ENCODE measurements at places on chromosomes 1 and 21. TPM values are rescaled to one million over a fixed set of nuclear protein-coding genes. Genes with fewer than 3 reads are reported as not detected.
A peak's percentile ranks its signal among the peaks of the same experiment; 100 is the strongest.

- DNase-seq, result no peak
Measured at GRCh38 chr1:31535561-31535960, 40.8 kb upstream of the TINAGL1 start.

The OR2L2 gene
- 0.73 TPM for total RNA-seq

DNA sequence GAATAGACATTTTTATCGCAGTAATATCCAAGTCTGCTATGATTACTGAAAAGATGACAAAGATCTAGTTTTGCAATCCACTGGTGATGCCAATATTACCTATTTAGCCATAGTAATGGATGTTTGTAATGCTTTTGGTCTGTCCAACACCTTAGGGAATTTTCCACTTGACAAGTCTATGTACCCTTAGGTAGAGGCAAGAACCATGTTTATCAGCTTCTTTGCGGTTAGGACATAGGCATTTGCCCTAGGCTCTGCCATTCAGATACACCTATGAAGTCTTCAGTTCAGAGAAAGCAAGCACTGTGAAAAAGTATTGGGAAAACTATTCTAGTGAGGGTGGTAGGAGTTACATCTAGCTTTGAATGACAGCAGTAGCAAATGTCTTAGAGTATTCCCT lies 40.2 kb upstream of the SLC35D1 start:
- no peak for DNase-seq

The GREM2 gene
- 0.16 TPM for total RNA-seq

DNA sequence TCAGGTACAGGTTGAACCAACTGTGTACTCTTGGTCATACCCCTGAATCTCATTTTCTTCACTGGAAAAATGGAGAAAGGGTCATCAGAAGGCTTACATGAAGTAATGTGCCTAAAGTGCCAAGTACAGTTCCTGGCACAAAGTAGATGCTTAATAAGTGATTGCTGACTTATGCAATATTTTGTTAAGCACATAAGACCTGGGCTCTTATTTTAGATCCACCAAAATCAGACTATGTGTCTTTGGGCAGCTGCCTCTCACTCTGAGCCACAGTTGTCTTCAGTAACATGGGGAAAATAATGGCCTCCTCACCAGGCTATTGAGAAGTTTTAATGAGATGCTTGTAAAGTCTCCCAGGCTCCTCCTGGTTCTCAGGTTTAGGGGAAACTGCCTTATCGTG lies 74.3 kb upstream of the TRABD2B start:
- no peak for DNase-seq

GRCh38 chr1:236520445-236521005 lies 3.3 kb upstream of the LGALS8 start:
- no peak for DNase-seq

GRCh38 chr1:160868141-160868540 lies 5.5 kb upstream of the CD244 start:
- DNase-seq, result no peak

GRCh38 chr1:214251354-214251753 lies 29.6 kb upstream of the SMYD2 start:
- DNase-seq, result no peak

The RCSD1 gene
- total RNA-seq, result 29.0 TPM

DNA sequence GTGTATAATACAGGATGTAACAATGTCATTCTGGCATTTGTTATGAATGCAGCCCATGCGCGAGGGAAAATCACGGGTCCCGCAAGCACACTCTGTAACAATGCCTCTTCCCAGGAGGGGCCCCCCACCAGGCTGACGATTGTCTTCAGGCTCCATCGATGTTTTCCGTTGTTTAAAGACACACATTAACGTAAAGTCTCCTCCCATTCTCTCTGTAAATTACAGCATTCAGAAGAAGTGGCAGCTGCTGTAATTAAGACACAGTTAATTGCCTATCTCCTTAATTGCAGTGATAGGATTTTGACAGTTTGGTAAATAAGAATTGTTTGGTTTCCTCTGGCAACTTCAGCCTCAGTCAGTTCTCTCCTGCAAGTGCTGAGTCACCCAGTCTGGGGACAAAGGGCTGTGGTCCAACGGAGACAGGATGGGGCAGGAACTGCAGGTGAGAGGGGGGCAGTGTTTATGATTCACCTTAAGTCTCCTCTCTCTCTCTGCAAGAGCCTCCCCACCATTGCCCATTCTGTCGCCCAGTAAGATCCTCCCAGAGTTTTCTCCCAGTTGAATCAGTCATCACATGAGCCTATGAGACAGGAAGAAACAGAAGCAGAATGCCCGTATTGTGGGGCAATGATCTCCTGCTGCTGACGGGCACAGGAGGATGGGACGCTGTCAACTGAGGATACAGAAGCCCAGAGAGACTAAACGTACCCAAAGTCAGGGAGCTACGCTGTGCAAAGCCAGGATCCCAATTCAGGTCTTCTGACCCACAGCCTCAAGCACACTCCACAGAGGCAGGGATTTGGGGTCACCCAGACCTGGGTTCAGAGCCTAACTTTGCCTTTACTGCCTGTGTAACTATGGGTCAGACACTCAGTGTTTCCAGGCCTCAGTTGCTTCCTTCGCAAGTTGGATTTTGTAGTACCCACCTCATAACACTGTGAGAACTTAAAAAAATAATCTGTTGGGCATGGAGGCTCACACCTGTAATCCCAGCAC lies 110.0 kb downstream of the ADSS2 start:
- DNase-seq, result no peak

The CHIA gene
- not detected for total RNA-seq

DNA sequence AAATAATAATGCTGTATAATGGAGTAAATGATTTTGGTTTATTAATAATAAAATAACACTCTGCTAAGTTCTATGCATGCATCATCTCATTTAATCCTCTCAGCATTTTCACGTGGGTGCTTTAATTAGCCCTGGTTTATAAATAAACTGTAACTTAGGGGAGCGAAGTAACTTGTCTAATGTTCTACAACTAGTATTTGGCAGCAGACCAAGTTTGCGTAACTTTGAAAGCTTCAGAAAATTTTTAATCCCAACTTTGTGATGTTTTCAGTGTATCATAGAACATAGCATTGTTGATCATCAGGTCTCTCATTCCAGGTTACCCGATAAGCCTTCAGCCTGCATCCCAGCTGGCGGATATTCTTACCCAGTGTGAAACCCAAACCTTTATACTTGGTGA lies 322.4 kb upstream of the SGIP1 start:
- DNase-seq, result no peak

The CD247 gene
- total RNA-seq, result 2.0 TPM

The OR10J4 gene
- total RNA-seq, result not detected

DNA sequence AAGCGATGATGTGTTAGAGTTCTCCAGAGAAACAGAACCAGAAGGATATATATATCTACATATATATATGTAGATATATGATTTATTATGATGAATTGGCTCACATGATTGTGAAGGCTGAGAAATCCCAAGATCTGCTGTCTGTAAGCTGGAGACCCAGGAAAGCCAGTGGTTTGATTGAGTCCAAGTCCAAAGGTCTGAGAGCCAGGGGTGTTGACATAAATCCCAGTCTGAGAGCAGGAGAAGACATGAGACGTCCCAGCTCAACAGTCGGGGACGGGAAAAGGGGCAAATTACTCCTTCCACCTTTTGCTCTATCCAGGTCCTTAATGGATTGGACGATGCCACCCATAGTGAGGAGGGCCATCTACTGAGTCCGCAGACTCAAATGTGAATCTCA lies 126.6 kb downstream of the PRDM2 start:
- DNase-seq, result peak; percentile 7

- no peak for DNase-seq
Measured at GRCh38 chr21:14452031-14452726, 69.2 kb upstream of the HSPA13 start.

- no peak for DNase-seq
Measured at GRCh38 chr21:38960251-38960650, 154.5 kb downstream of the ETS2 start.

The DNM3 gene
- total RNA-seq, result 6.6 TPM

The SPRR5 gene
- not detected for total RNA-seq

GRCh38 chr1:233079574-233079973 lies 129.2 kb downstream of the NTPCR start:
- no peak for DNase-seq

DNA sequence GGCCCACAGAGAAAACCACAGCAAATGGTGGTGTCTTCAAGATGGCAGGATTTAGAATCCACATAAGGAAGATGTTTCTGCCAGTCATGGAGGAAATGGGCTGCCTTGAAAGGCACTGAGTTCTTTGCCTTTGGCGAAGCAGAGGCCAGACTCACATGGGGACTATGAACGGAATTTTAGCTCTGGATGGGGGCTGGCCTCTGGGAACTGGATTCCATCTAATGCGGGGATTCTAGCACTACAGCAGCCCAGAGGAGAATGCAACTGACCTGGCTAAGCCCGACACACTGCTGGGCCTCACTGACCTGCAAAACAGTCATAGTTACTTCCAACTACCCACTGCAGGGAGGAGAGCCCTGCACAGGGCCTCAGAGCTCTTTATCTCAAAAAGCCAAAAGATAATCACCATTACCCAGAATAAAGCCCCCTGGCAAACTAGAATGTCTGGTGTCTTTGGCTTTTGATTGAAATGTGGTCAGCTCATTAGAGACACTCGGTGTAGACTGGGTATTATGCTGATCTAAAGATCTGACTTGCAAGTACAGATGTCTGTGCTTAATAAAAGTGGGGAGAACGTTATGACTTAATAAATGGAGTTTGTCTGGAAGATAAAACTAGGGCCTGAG lies 11.6 kb downstream of the HCRTR1 start:
- DNase-seq, result no peak

DNA sequence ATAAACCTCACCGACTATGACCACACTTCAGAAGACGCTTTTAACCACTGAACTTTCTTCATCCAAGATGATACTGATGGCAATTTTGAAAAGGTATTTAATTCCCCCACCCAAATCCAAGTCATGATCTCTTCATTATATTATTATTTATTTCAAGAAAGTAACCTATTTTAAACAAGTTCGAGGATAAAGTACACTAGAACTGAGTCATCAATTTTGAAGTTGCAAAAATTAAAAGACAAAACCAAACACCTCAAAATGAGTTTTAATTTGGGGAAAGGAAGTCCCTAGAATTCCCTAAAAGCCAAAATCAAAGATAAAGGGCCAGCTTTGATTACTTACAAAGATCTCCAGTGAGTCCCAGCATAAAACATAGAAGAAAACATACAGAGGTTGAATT lies 55.4 kb upstream of the RAP1GAP start:
- DNase-seq, result no peak

GRCh38 chr1:47755101-47755990 lies 241.8 kb downstream of the TRABD2B start:
- DNase-seq, result peak; percentile 43

DNA sequence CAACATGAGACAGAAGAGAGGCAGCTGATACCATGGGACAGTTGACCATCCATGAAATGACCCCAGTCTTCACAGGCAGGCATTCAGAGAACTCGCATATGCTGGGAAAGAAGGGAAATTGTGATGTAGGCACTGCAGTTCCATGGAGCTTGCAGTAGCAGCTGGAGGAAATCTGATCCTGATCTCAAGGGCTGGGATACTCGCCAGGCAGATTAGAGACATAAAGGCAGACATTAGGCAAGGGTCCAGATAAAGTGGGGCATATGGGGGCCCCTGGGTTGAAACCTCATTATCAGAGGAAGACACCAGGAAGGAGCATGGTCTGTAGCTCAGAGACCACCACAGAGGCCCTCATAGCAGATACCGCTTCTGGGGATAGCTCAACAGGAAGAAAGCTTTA lies 48.7 kb upstream of the TNR start:
- DNase-seq, result no peak

DNA sequence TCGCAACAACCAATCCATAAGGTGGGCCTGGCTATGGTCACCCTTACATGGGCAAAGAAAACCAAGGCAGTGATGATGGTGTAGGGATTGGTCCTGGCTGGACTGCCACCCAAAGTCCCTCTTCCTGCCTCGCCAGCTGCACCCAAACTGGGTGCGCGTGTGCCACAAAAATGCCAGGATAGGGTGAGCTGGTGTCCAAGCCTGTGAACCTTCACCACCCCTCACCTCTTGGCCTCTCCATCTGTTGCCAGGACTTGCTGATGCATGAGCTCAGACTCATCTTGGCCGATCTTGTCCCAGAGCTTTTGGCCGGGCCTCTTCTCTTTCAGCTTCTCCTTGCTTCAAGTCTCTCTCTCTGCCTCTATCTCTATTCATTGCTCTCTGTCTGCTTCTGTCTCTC lies 41.8 kb downstream of the FOXD2 start:
- no peak for DNase-seq

- DNase-seq, result no peak
Measured at GRCh38 chr1:230352537-230352936, 73.6 kb downstream of the PGBD5 start.

- DNase-seq, result no peak
Measured at GRCh38 chr1:100387209-100387608, 34.9 kb downstream of the CDC14A start.

GRCh38 chr1:91731815-91732214 lies 154.1 kb downstream of the TGFBR3 start:
- peak; percentile 50 for DNase-seq

DNA sequence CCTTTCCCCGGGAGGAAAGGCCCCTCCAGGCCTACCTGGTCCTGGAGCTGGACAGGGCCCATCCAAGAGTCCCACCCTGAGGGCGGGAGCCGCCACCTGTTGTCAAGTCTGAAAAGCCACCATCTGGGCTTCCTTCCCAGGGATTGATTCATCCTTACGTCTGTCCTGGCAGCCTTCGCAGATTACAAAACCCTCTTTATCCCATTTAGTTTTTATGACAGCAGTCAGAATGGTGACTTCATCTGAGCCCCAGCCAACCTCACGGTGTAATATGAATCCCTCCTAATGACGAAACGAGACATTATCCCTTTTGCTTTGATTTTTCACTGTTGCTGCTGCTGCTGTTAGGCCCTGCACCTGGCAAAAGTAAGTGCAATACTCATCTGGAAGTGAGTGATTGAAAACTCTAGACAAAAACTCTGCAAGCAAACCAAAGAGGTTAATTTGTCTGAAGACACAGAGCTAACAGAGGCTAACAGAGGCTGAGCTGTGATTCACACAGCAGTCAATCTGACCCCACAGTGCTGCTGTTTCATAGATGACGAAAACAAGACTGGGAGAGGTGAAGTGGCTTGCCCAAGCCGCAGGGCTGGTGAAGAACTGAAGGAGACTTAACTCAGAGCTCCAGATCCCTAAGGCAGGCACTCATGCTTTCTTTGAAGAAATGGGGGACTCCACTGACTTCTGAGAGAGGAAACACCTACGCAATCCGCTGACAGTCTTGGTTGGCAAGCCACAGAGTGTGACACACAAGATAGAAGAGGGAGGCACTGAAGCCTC lies 30.0 kb upstream of the S100A7 start:
- peak; percentile 92 for DNase-seq
